Stimulated activated CD4-positive, alpha-beta T cell treated with anti-CD3 and anti-CD28 coated beads, Interleukin-2, amount 100 ng/mL, for 48 hours (primary cell): ENCODE measurements at places on chromosomes 4 and X.

DNA sequence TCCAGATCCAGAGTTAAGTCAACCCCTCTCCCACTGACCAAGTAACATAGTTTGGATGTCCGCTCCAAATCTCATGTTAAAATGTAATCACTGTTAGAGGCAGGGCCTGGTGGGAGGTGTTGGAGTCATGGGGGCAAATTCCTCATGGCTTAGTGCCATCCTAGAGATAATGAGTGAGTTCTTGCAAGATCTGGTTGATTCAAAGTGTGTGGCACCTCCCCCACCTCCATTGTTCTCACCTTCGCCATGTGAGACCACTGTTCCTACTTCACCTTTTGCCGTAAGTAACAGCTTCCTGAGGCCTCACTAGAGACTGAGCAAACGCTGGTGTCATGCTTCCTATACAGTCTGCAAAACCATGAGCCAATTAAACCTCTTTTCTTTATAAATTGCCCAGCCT lies 548.8 kb downstream of the INPP4B start:
- DNase-seq, result no peak

DNA sequence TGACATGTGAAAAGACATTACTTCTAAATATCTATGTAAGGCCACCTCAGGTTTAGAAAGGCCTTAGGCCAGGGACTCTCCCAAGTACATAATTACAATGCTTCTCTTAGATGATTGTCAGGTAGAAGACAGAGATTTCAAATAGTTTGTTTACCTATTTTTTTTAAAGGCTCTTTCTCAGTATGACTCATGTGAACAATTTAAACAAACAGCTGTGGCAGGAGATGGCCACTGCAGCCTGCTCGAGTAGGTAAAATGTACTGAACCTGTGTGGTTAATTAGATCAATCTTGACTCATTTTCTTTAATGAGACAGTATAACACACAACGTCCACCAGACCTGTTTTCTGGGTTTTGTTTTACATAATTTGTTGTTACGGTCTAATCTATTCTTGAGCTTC lies 50.2 kb downstream of the LEF1 start:
- no peak for DNase-seq

- no peak for DNase-seq
Observed at GRCh38 chr4:129583868-129584267, 487.9 kb downstream of the C4orf33 start.

- DNase-seq, result no peak
Observed at GRCh38 chrX:68919707-68920106, 90.9 kb downstream of the EFNB1 start.

DNA sequence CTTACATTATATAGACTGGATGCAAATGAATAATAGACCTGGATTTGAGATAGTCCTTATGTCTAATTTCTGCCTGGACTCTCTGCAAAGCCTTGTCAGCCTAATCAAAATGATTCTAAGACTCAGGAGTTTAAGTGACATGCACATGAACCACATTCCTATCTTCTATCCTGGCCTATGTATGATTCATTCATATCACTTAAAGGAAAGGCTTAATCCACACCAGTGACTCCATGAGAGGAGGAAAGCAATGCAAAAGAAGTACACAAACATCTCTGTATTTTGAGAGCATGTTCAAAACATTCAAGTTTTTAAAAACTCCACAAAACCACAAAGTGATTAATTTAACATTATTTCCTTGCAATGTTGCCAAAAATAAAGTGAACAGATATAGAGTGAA lies 14.6 kb downstream of the AMOT start:
- no peak for DNase-seq

GRCh38 chrX:63506320-63506719 lies 155.2 kb upstream of the SPIN4 start:
- DNase-seq, result no peak

DNA sequence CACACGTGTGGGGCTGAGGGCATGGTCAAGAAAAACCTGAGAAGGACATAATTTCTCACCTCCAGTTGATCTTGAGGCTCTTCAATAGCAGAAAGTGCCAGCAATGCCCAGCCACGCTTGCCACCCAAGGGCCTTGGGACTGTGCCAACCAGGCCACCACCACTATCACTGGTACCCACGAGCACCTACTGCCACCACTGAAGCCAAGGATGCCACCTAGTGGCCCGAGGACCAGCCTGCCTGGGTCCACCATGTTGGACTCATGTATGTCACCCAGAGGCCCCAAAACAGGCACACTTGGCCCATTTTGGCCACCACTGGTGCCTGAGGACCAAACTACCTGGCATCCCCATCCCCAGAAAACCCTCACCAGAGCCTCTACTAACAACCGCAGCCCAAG lies 191.8 kb downstream of the ADAM29 start:
- DNase-seq, result no peak

DNA sequence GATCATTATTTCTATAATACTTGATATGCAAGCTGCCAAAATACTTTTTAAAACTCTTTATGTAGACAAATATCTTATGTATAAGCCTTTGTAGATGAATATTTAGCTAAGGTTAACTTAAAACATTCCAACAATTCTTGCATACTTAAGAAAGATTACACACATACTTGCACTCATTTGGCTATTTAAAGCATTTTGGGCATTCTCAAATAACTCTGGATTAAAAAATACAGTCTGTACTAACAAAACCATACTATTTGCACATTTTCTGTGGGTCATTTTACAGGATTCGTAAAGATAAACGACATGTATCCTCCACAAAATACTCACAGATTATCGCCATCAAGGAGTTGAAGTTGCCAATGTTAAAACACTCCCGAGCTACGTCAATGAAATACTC lies 26.5 kb downstream of the RASGEF1B start:
- no peak for DNase-seq

GRCh38 chr4:6714954-6715353 lies 1.0 kb upstream of the BLOC1S4 start:
- no peak for DNase-seq

GRCh38 chr4:88621763-88622327 lies 29.6 kb downstream of the HERC3 start:
- no peak for DNase-seq
